Effector memory CD8-positive, alpha-beta T cell (primary cell): ENCODE measurements at places on chromosomes 5 and 9.

- H3K27ac ChIP-seq, result no peak overlapping the region
- no peaks in the 10 kb centered on the region for H3K36me3 ChIP-seq
- no peak for DNase-seq
- H3K27me3 ChIP-seq, result no peaks in the 10 kb centered on the region
- no peak overlapping the region for H3K4me3 ChIP-seq
Observed at GRCh38 chr5:145976431-145977155, 40.2 kb downstream of the SH3RF2 start.

- no peak for DNase-seq
- H3K27me3 ChIP-seq, result peaks cover 24% of the 10 kb centered on the region
- H3K4me1 ChIP-seq, result peaks cover 22% of the 10 kb centered on the region
- no peak overlapping the region for H3K27ac ChIP-seq
Observed at GRCh38 chr5:73390972-73391371, 57.6 kb downstream of the FOXD1 start.

DNA sequence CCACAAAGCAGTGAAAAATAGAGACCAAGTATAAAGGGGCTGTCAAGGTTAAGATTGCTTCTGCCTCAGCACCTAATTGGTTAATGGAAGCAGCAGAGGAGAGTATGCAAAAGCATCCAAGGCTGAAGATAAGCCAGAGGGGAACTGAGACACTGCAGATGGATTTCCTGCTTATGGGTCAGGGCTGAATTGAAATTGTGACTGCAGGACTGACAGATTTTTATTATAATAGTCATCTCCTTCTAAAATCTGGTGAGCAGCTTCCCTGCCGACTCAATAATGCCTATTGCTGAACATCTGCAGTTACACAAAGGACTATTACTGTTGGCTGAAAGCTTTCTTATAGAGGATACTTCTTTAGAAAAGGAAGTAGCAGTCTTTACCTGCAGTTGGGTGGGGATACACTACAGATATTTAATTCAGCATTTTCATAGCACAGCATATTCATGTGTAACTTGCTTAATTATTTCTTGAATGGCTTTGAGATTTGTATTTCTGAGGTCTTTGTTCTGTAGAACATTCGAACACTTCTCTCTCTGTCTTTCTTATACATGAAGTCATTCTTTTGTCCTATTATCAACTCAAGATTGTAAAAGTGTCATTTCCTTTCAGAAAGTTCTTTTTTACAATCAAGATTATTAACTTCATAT lies 363.0 kb upstream of the RIOK2 start:
- H3K27me3 ChIP-seq, result no peaks in the 10 kb centered on the region
- DNase-seq, result no peak
- no peak overlapping the region for H3K27ac ChIP-seq
- no peaks in the 10 kb centered on the region for H3K36me3 ChIP-seq
- no peaks in the 10 kb centered on the region for H3K4me1 ChIP-seq

GRCh38 chr9:91927922-91928510 lies 22.0 kb downstream of the ROR2 start:
- no peak overlapping the region for H3K4me3 ChIP-seq
- no peak for DNase-seq
- peaks cover 11% of the 10 kb centered on the region for H3K27me3 ChIP-seq
- H3K4me1 ChIP-seq, result no peaks in the 10 kb centered on the region
- H3K27ac ChIP-seq, result no peak overlapping the region
- H3K36me3 ChIP-seq, result no peaks in the 10 kb centered on the region

- no peaks in the 10 kb centered on the region for H3K36me3 ChIP-seq
- no peak overlapping the region for H3K4me3 ChIP-seq
- H3K27me3 ChIP-seq, result no peaks in the 10 kb centered on the region
Observed at GRCh38 chr5:165460911-165461310, 1955.5 kb downstream of the MAT2B start.

- H3K4me1 ChIP-seq, result no peaks in the 10 kb centered on the region
- H3K4me3 ChIP-seq, result no peak overlapping the region
- no peak for DNase-seq
- no peaks in the 10 kb centered on the region for H3K36me3 ChIP-seq
- H3K27ac ChIP-seq, result no peak overlapping the region
- peaks cover 6% of the 10 kb centered on the region for H3K27me3 ChIP-seq
Observed at GRCh38 chr9:135706288-135706687, 4.3 kb downstream of the KCNT1 start.
